ENCODE measurements at places on chromosomes 16 and 17. TPM values are rescaled to one million over a fixed set of nuclear protein-coding genes. Genes with fewer than 3 reads are reported as not detected.

GRCh38 chr16:30983289-30983889 lies 1.6 kb upstream of the HSD3B7 start:
- DNase-seq = no peak

GRCh38 chr16:54582631-54583250 lies 296.2 kb upstream of the IRX3 start:
- no peak for DNase-seq

The FBXO39 gene
- polyA plus RNA-seq = not detected

DNA sequence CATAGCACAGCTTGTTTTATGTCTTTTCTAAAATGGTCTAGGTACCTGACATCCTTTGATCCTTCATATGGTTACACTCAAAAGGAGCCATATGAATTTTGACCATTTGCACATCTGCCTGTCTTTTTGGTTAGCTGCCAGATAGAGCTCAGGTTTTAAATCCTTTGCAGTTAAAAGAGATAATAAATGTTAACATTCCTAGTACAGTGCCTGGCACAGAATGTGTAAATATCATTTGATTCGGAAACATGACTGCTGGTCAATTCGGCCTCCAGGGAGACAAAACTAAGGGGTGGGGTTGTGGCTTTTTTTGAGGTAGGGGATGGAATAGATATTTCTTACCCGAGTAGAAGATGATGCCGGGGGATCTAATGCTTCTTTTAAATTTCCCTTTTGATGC lies 64.2 kb downstream of the FTO start:
- DNase-seq = no peak

- DNase-seq = peak; percentile 68
Measured at GRCh38 chr16:67236563-67237395, 9.8 kb downstream of the TMEM208 start.

GRCh38 chr17:38512473-38513058 lies 84.3 kb downstream of the ARHGAP23 start:
- DNase-seq = no peak

- DNase-seq = no peak
Measured at GRCh38 chr17:40801157-40801556, 1.4 kb upstream of the KRT28 start.

DNA sequence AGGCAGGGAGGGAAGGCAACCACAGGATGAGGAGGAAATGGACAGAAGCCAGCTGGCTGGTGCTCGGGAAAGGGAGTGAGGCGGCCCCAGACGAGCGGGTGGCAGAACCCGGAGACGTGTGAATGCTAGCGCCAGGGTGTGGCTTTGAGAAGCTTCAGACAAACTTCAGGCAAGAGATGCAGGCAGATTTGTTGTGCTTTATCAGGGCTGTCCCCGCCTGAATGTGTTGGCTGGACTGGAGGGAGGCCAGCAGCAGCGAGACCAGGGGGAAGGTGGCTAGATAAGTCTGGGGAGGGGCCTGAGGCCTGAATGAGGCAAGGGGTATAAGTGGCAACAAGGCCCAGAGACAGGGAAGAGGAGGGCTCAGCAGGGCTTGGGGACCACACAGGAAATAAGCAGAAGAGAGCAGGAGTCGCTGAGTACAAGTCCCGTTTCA lies 22.0 kb downstream of the CAMKK1 start:
- DNase-seq = no peak

The MT1A gene
- polyA plus RNA-seq = 29.4 TPM

DNA sequence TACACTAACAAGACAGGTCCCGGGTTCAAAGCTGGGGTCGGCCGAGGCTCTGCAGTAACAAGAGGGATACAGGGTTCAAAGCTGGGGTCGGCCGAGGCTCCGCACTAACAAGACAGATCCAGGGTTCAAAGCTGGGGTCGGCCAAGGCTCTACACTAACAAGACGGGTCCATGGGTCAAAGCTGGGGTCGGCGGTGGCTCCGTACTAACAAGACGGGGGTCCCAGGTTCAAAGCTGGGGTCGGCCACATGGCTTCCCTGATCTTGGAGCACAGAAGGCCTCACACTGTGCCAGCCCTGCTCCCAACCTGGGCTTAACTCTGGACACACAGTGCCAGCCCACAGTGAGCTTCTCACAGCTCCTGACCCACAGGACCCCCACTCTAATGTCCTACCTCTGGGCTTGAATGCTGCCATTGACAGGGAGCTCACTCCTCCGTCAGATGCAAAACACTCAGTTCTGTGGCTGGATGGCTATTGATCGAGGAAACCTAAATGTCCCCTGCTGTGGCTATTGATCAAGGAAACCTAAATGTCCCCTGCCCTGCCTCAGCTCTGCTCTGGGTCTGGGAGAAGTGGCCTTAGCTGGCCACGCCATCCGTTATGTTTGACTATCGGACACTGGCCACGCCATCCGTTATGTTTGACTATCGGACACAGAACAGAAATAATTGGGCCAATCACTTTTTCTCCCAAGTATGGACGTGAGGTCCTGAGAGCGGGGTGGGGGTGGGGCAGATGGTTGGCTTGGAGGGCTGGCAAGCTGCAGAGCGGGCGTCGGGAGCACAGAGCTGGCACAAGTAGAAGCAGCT lies 54.6 kb upstream of the DOC2B start:
- peak; percentile 62 for DNase-seq

The LRRC37A gene
- polyA plus RNA-seq = 0.69 TPM

The MT1M gene
- polyA plus RNA-seq = 12.5 TPM

GRCh38 chr17:65345261-65346005 lies 208.3 kb downstream of the RGS9 start:
- DNase-seq = no peak

GRCh38 chr17:67637901-67638641 lies 79.7 kb upstream of the NOL11 start:
- no peak for DNase-seq

The NRN1L gene
- not detected for polyA plus RNA-seq

The CBX1 gene
- 26.8 TPM for polyA plus RNA-seq

DNA sequence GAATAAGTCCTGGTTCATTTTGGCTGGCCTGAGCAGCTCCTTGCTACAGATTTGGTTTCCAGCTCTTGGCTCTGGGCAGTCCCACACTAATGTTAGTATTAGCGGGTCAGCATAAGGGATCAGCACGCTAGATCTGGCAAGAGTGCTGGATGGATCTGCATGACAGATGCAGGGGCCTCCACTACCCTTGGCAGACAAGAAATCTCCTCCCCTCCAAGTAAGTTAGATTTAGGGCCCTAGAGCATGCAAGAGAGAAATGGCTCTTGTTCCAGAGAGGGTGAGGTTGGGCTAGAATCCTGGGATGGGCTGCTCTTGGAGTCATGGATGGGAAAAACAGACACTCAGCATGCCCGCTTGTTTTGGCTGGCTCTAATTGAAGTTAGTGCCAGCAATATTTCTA lies 414.3 kb downstream of the RBFOX1 start:
- no peak for DNase-seq

DNA sequence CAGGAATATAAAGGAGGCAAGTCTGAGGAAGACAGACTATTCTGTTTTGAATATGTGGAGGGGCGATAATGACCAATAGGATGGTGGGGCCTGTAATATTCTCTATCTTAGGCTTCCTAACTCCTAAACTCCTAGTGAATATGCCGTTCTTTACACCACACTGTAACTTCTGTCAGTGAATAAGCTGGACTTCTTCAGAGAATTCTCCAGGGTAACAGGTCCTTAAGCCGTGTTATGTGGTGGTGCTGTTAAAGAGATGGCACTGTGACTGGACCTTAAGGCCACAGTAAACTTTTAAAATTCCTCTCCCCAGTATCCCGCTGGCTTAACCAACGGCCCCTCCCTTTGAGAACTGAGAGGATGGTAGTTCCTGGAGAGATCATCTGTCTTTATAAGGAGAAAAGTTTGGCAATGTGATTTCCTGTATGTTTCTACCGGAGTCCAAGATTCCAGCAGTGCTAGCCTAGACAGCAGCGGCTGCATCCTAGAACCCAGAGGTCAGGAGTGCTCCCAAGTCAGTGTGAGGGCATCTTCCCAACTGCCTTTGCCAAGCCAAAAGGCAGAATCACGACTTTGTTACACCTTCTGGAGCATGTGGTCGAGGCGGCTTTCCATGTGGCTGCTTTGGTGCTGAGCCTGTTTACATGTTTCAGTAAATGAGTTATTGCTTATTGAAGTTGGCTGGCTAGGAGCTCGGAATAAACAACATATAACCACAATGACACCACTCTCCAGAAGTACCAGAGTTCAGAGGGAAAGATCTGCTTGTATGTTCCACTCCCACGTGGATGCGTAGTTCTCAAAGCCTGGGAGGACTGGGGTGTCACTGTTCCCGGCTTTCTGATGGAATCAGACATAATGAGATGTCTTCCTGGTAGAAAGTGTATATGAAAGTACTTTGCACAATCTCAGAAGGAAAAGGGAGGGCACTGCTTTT lies 41.0 kb downstream of the TUBD1 start:
- DNase-seq = peak; percentile 95

The SSTR5 gene
- not detected for polyA plus RNA-seq

The RPL26 gene
- 6,374 TPM for polyA plus RNA-seq

GRCh38 chr16:23223368-23223767 lies 40.8 kb downstream of the SCNN1G start:
- DNase-seq = no peak

The CDRT4 gene
- polyA plus RNA-seq = 3.5 TPM

The PRPF8 gene
- polyA plus RNA-seq = 34.2 TPM

The LRRC46 gene
- not detected for polyA plus RNA-seq

GRCh38 chr17:54785643-54786268 lies 114.9 kb upstream of the TOM1L1 start:
- no peak for DNase-seq

GRCh38 chr17:74972973-74973328 lies 392 bp upstream of the HID1 start:
- no peak for DNase-seq

DNA sequence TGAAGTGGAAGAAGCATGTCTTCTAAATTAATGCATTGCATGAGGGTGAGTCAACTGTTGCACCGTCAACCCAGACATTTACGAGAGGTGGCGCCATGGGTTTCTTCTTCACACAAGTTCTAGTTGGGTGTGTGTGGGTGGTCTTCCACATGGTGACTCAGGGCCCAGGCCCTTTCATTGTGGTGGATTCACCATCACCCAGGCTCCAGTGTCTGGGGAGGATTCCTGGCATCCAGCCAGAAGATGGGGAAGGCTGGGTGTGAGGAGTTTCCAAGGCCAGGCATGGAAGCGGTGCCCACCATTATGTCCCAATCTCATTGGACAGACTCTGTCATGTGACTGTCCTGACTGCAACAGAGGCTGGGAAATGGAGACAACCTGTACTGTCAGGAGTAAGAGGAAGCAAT lies 21.4 kb upstream of the JPH3 start:
- DNase-seq = no peak

DNA sequence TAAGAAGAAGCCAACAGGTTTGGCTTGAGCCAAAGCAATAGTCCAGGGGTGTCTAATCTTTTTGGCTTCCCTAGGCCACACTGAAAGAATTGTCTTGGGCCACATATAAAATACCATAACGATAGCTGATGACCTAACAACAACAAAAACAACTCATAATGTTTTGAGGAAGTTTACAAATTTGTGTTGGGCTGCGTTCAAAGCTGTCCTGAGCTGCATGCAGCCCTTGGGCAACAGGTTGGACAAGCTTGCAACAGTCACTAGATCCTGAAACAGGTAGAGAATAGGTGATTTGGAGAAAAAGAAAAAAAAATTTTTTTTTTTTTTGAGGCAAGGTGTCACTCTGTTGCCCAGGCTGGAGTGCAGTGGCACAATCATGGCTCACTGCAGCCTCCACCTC lies 4.5 kb downstream of the CRYBA1 start:
- DNase-seq = no peak

The HOXB3 gene
- 16.7 TPM for polyA plus RNA-seq

GRCh38 chr17:74430385-74430705 lies 1.5 kb upstream of the GPRC5C start:
- DNase-seq = no peak

The CBFA2T3 gene
- 9.8 TPM for polyA plus RNA-seq

The CD79B gene
- polyA plus RNA-seq = not detected

The KRT39 gene
- not detected for polyA plus RNA-seq

- no peak for DNase-seq
Measured at GRCh38 chr17:2860045-2860444, 63.8 kb downstream of the RAP1GAP2 start.

GRCh38 chr17:11279776-11280344 lies 38.8 kb downstream of the SHISA6 start:
- DNase-seq = no peak

- DNase-seq = no peak
Measured at GRCh38 chr17:13986855-13987254, 82.4 kb upstream of the COX10 start.

The NPIPB6 gene
- polyA plus RNA-seq = 1.1 TPM
